ENCODE measurements at places on chromosomes 7 and 10. TPM values are rescaled to one million over a fixed set of nuclear protein-coding genes. Genes with fewer than 3 reads are reported as not detected.
A peak's percentile ranks its signal among the peaks of the same experiment; 100 is the strongest.

Gene GLRX3
- polyA plus RNA-seq, result 70.4 TPM

GRCh38 chr10:63833411-63834060, 312.3 kb downstream of the REEP3 start:
- H3K36me3 ChIP-seq, result no peaks in the 10 kb centered on the region
- no peak overlapping the region for H3K27ac ChIP-seq
- H3K4me3 ChIP-seq, result no peak overlapping the region
- H3K27me3 ChIP-seq, result no peaks in the 10 kb centered on the region
- DNase-seq, result no peak

DNA sequence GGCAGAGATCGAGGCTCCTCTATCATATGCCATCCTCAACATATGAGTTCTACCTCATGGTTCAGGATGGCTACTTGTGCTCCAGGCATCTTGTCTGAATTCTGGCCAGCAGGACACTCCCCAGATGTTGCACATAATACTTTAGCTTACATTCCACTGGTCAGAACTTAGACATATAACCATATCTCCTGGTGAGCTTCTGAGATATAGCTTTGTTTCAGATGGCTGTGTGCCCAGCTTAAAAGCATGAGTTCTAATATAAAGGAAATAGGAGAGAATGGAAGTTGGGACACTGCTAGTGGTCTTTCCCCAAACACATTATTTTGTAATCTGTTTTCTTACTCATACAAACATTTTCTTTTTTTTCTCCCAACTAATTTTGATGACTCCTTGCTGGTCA, 50.8 kb upstream of the IFRD1 start:
- no peak overlapping the region for H3K4me3 ChIP-seq
- H3K27ac ChIP-seq, result no peak overlapping the region
- no peaks in the 10 kb centered on the region for H3K4me1 ChIP-seq

DNA sequence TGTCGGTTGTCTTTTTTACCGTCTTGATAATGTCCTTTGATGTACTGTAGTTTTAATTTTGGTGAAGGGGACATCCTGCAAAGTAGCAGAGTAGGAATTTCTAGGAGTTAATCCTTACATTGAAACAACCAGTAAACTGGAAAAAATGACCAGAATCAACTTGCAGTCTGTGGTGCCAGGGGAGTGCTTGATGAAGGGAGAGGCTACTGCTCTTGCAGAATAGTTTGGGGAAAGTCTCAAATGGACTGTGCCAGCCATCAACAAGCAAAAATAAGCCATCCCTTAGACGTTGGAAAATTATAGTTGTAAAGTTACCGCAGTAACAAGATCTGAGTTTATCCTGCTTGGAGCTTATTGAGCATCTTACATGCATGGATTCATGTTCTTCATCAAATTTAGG, 32.4 kb downstream of the TRIM24 start:
- no peak overlapping the region for H3K27ac ChIP-seq
- no peaks in the 10 kb centered on the region for H3K4me1 ChIP-seq
- no peaks in the 10 kb centered on the region for H3K36me3 ChIP-seq
- H3K4me3 ChIP-seq, result no peak overlapping the region
- no peaks in the 10 kb centered on the region for H3K27me3 ChIP-seq
- DNase-seq, result no peak

- no peak overlapping the region for H3K27ac ChIP-seq
- H3K36me3 ChIP-seq, result no peaks in the 10 kb centered on the region
- H3K4me1 ChIP-seq, result no peaks in the 10 kb centered on the region
- no peak overlapping the region for H3K4me3 ChIP-seq
Observed at GRCh38 chr10:67487906-67488619, 207.9 kb downstream of the CTNNA3 start.

GRCh38 chr7:17315974-17316373, 17.5 kb downstream of the AHR start:
- peaks cover 3% of the 10 kb centered on the region for H3K4me1 ChIP-seq
- DNase-seq, result no peak
- H3K36me3 ChIP-seq, result no peaks in the 10 kb centered on the region

- H3K27ac ChIP-seq, result no peak overlapping the region
- H3K27me3 ChIP-seq, result no peaks in the 10 kb centered on the region
- no peaks in the 10 kb centered on the region for H3K4me1 ChIP-seq
- no peak overlapping the region for H3K4me3 ChIP-seq
- DNase-seq, result no peak
Observed at GRCh38 chr10:76939933-76940468, 697.6 kb downstream of the KCNMA1 start.

DNA sequence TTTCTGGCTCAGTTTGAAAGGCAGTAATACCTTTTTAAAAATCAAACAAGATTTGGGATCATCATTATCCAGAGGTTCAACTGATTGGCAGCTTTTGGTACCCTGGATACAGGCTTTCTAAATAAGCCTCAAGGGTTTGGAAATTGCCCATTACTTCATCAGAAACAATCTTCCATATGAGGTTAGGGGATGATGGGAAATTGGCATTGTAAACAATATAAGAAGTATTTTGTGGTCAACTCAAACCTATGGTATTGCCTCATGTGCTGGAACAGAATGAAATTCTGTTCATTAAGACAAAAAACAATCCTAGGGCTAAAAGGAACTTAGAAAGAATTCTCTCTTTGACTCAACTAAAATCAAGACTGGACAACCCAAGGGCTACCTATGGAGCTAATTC, 92.6 kb upstream of the HECTD2 start:
- no peaks in the 10 kb centered on the region for H3K27me3 ChIP-seq
- H3K4me3 ChIP-seq, result no peak overlapping the region
- H3K36me3 ChIP-seq, result no peaks in the 10 kb centered on the region
- H3K4me1 ChIP-seq, result no peaks in the 10 kb centered on the region
- no peak overlapping the region for H3K27ac ChIP-seq

DNA sequence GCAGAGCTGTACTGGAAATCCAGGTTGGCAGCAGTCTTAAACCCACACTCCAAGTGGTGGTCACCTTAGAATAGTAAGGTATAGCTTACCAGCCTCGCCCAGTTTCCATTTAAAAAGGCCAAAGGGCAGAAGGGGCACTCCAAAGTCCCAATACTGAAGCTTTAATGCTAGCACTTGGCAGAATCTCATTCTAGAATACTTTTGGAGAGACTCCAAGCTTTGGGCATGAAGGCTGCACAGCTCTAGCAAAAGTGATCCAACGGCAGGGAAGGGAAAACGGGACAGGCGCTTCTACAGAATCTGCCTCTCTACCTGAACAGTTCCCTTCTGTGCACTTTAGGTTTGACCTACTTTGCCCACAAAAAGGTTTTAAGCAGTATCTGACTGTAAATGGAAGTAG, 19.7 kb downstream of the SMURF1 start:
- no peak overlapping the region for H3K4me3 ChIP-seq
- no peak overlapping the region for H3K27ac ChIP-seq
- H3K4me1 ChIP-seq, result no peaks in the 10 kb centered on the region
- no peaks in the 10 kb centered on the region for H3K27me3 ChIP-seq

- H3K36me3 ChIP-seq, result no peaks in the 10 kb centered on the region
- H3K4me3 ChIP-seq, result no peak overlapping the region
- H3K27me3 ChIP-seq, result no peaks in the 10 kb centered on the region
- DNase-seq, result peak; percentile 36
- no peak overlapping the region for H3K27ac ChIP-seq
Observed at GRCh38 chr10:47244560-47245500, 55.2 kb upstream of the GDF10 start.

- no peaks in the 10 kb centered on the region for H3K4me1 ChIP-seq
- no peak overlapping the region for H3K4me3 ChIP-seq
- no peaks in the 10 kb centered on the region for H3K36me3 ChIP-seq
- H3K27me3 ChIP-seq, result no peaks in the 10 kb centered on the region
- peak; percentile 44 for DNase-seq
Observed at GRCh38 chr7:154680894-154681659, 321.8 kb downstream of the PAXIP1 start.

Measured in kidney (tissue), 22 donors.